Esophagus muscularis mucosa (tissue), 4 donors: ENCODE measurements at places on chromosomes 12 and 14. TPM values are rescaled to one million over a fixed set of nuclear protein-coding genes. Genes with fewer than 3 reads are reported as not detected.

PYGL gene
- total RNA-seq, result 28.5 TPM

GPD1 gene
- total RNA-seq, result 0.91 TPM

CELA1 gene
- total RNA-seq, result not detected

CD163L1 gene
- 1.4 TPM for total RNA-seq

TSPAN9 gene
- 19.9 TPM for total RNA-seq

AKAP5 gene
- total RNA-seq, result 0.45 TPM

SIRT4 gene
- total RNA-seq, result 0.66 TPM

PZP gene
- total RNA-seq, result 0.06 TPM

NANOG gene
- total RNA-seq, result not detected

RFLNA gene
- 2.2 TPM for total RNA-seq

DNAI7 gene
- 0.26 TPM for total RNA-seq

PTPRB gene
- total RNA-seq, result 34.5 TPM

CGRRF1 gene
- total RNA-seq, result 21.4 TPM

TRPV4 gene
- total RNA-seq, result 0.19 TPM

SLC2A3 gene
- 10.7 TPM for total RNA-seq

ARHGEF25 gene
- 77.7 TPM for total RNA-seq

FLRT2 gene
- total RNA-seq, result 13.0 TPM

MIS18BP1 gene
- total RNA-seq, result 12.3 TPM

ADAM20 gene
- 0.71 TPM for total RNA-seq
